Right forelimb (tissue), 1 donor: ENCODE measurements at places on chromosomes 12 and 14.

DNA sequence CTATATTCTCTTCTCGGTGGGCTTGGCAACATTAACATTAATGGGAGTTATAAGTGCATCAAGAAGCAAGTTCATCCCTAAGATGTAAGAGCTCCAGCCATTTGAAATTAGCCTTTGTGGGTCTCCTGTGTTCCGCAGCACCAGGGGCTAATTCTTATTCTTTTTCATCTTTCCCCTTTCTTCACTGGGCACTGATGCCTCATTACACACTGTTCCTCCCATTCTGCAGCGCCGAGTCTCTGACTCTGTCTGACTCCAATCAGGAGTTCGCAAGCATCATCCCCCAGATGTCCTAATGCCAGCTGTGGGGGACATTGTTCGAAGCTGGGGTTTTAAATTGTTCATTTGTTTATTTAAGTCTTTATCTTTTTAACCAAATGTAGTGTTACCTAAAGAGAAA is 341.3 kb downstream of the EGLN3 start:
- no peak for DNase-seq

DNA sequence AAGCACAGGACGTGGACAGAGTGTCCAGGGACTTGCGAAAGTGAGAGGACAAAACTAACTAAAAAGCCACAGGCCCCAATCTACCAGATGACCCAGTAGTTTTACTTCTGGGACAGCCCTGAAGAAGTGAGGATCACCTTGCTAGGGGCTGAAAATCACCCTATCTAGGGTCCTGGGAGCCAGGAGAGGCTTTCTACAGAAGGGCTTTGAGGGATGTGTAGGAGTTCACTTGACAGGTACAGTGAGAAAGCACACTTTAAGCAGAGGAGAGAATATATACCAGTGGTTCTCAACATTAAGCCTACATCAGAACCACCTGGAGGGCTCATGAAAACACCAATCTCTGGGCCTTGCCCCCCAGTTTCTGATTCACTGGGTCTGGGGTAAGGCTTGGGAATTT is 60.8 kb downstream of the ZNF664 start:
- DNase-seq, result no peak

- DNase-seq, result no peak
Measured at GRCh38 chr12:111221062-111222026, 147.6 kb downstream of the PHETA1 start.

- no peak for DNase-seq
Measured at GRCh38 chr12:116489116-116489515, 70.1 kb upstream of the MAP1LC3B2 start.

GRCh38 chr14:94115631-94116030 is 5.1 kb downstream of the IFI27 start:
- no peak for DNase-seq

DNA sequence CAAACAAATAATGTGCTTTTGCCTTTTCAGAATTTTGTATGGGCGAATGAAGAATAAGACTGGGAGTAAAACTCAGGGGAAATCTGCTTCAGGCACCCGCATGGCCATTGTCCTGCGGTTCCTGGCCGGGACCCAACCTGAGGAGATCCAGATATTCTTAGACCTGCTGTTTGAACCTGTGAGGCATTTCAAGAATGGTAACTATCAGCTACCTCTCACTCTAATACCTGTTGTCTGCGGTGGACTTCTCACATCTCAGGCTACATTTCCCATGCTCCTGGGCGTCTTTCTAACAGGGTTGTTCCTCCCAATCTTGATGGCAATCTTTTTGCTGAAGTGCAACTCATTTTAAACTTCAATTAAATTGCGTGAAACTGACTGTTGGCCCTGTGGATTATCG is 47.1 kb downstream of the UTP20 start:
- DNase-seq, result no peak

DNA sequence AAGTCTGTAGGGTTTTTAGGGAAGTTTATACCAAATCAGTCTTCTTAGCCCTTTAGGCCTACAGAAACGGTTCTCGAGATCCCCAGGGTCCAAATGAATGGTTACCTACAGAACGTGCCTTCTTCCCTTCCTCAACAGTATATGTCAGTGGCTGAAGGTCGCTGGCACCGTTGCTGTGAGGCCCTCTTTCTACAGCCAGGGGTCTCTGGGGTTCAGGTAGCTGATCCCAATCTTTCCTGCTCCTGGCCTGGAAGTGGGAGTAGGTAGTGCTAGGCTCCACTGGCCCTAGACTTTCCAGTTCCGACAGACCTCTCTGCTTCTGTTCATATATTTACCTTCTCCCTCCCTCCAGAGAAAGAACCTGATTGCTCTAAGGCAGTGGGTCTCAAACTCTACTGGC is 6.4 kb upstream of the EGLN3 start:
- DNase-seq, result no peak

GRCh38 chr14:55354500-55354899 is 57.1 kb downstream of the ATG14 start:
- peak; percentile 48 for DNase-seq
